Adipose tissue (tissue), 3 donors: ENCODE measurements at places on chromosomes 4 and X. TPM values are rescaled to one million over a fixed set of nuclear protein-coding genes. Genes with fewer than 3 reads are reported as not detected.

The RHOXF2B gene
- polyA plus RNA-seq = not detected

The SOWAHD gene
- polyA plus RNA-seq = not detected

The ANXA10 gene
- 2.9 TPM for polyA plus RNA-seq

The AREG gene
- 1.9 TPM for polyA plus RNA-seq

The ITGB1BP2 gene
- 0.32 TPM for polyA plus RNA-seq

The GAGE1 gene
- not detected for polyA plus RNA-seq

The TRPC3 gene
- polyA plus RNA-seq = 0.18 TPM

The RPS6KA6 gene
- 0.55 TPM for polyA plus RNA-seq

The TMEM154 gene
- 0.12 TPM for polyA plus RNA-seq

The CXorf58 gene
- 0.16 TPM for polyA plus RNA-seq

The ZFP92 gene
- 1.2 TPM for polyA plus RNA-seq

The F8A2 gene
- polyA plus RNA-seq = not detected

The IL2RG gene
- polyA plus RNA-seq = 2.9 TPM

The ADD1 gene
- polyA plus RNA-seq = 154 TPM

The NEUROG2 gene
- not detected for polyA plus RNA-seq

The FANCB gene
- polyA plus RNA-seq = 0.22 TPM

The AR gene
- polyA plus RNA-seq = 0.91 TPM

The PNMA5 gene
- polyA plus RNA-seq = not detected

The SPANXN2 gene
- not detected for polyA plus RNA-seq

The FRMPD4 gene
- not detected for polyA plus RNA-seq

The IDS gene
- 42.4 TPM for polyA plus RNA-seq

The CETN2 gene
- 24.3 TPM for polyA plus RNA-seq

The FAAH2 gene
- 0.22 TPM for polyA plus RNA-seq

The IL1RAPL2 gene
- polyA plus RNA-seq = not detected

The PRDM5 gene
- polyA plus RNA-seq = 5.1 TPM

The FAT1 gene
- 21.8 TPM for polyA plus RNA-seq

The PF4V1 gene
- not detected for polyA plus RNA-seq

The TSPAN5 gene
- polyA plus RNA-seq = 0.76 TPM

The RNF150 gene
- 3.0 TPM for polyA plus RNA-seq

The IL2 gene
- polyA plus RNA-seq = not detected

The NAP1L2 gene
- 1.2 TPM for polyA plus RNA-seq

The PAQR3 gene
- polyA plus RNA-seq = 3.8 TPM
